Gastroesophageal sphincter (tissue), 4 donors: ENCODE measurements at places on chromosomes 2 and 18.

- no peak for ATAC-seq
Measured at GRCh38 chr18:63264871-63265270, 54.7 kb downstream of the BCL2 start.

DNA sequence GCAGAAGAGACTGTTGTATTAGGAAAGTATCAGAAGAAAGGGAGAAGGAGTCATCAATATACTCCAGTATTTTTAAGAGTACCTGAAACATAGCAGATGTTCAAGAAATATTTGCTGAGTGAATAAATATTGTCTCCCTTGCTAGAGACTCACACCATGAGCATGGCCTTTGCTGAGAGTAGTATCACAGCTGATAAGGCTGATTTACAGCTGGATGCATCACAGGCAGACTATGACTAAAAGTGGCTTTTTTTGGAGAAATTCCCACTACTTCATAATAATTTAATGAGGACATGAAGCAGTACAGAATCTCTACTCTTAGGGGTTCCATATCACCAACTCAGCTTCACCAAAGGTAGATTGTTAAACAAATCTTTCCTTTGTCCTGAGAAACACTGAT lies 373.3 kb downstream of the RBM43 start:
- no peak for ATAC-seq

GRCh38 chr2:136376211-136376610 lies 258.3 kb upstream of the CXCR4 start:
- ATAC-seq, result no peak

DNA sequence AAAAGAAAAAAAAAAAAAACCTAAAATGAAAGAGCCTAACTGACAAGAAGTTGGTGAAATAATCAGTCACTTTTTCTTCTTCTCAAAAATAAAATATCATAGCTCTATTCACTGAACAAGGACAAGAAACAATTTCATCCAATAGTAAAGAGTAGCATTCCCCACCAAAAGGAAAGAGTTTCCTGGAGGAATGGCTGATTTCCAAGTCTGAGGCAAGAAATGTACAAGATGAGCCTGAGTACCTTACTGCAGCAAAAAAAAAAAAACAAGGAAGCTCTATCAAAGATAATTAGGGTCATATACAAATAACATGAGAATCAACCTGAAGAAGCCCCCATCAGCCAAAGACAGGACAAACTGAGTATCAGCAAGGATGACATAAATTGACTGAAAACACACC lies 11.5 kb downstream of the ROCK1 start:
- ATAC-seq, result no peak

DNA sequence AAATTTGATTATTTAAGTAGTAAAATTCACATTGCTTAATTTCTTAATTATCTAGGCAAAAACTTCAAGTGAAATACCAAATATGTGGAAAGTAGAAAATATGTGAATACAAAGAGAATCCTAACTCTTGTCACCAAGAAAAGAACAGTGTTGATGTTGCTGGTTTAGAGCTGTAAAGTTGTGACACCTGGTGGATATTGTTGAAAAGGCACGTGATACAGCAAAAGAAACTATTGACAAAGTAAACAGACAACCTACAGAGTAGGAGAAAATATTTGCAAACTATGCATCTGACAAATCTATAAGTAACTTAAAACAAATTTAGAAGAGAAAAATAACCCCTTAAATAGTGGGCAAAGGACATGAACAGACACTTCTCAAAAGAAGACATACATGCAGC lies 25.6 kb upstream of the ZC3H15 start:
- no peak for ATAC-seq

DNA sequence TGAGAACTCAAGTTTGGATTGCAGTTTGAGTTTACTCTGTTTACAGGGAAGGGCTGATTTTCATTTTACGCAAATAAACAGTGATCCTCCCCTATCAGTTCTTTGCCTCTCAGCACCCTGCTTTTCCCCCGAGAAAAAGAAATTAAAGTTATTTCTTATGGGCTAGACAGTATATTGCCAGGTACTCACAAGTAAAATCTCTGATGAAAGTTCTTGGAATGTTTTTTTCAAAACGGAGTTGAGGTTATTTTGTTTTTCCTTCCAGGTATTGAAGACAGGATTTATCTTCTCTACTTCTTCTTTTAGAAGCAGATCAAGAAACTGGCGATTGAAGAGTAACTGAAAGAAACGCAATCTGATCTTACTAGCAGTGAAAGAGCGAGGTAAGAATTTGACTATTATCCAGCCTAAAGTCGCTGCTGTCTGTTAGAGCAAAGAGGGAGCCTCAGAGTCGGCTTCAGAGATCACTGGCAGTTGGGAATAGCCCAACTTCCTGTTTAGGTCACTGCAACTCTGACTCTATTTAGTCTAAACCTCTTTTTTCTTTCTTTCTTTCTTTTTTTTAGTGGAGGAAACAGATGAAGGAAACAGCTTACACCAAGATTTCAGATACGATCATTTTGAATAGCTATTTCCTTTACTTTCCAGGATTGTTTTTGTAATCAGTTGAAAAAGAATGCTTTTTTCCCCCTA lies at the start of gene TFPI:
Gene TFPI, minus strand, starts transcription at position 425 of the 693 bp plus-strand sequence. CDS start 50,667 bp downstream, outside the sequence.
- ATAC-seq, result no peak

DNA sequence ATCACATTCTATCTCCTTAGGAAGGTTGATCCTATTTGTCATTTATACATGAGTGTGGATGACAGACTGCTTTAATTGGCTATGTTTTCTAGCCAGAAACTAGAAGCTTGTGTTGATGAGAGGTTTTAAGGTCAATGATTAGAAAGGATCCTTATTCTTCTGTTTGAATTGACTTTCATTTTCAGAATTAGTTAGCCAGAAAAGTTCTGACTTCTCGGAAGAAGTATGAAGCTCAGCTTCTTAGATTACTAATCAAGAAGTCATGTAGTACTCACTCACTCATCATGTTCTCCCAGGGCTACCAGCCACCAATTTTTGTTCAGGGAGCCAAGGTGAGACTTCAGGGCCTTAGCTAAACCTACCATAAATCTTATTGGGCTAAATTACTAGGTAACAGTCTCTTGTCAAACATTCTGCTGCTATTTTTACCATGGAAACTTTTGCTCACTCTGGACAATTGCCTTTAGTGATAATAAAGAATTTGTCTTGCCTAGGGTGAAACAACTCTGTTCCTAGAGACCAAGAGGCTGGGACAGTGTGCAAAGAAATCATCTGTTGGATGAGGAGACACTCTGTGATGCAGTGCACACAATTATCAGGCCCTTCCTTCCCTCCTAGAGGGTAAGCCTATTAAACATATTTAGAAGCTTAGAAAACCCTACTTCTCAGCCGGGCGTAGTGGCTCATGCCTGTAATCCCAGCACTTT lies 111.6 kb upstream of the DNMT3A start:
- no peak for ATAC-seq

GRCh38 chr2:231642631-231643494 lies 50.2 kb downstream of the TEX44 start:
- ATAC-seq, result peak; percentile 96

DNA sequence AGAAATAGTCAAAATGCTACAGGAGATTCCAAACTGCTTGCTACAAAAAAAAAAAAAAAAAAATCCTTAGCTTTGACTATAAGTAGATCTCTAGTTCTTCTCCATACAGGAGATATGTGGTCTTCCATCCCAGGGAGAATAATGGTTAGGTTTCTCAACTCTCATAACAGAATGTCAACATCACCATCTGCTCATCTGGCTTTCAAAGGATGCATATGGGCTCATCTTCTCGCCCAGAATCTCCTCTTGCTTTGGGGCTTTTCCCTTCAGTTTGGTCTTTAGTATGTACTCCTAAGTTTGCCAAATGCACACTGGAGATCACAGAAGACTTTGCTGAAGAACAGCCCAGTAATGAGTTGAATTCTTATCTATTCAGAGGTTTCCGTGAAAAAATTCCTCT lies 240.7 kb downstream of the NRXN1 start:
- ATAC-seq, result no peak

GRCh38 chr2:231665245-231666170 lies 42.8 kb upstream of the PTMA start:
- no peak for ATAC-seq

DNA sequence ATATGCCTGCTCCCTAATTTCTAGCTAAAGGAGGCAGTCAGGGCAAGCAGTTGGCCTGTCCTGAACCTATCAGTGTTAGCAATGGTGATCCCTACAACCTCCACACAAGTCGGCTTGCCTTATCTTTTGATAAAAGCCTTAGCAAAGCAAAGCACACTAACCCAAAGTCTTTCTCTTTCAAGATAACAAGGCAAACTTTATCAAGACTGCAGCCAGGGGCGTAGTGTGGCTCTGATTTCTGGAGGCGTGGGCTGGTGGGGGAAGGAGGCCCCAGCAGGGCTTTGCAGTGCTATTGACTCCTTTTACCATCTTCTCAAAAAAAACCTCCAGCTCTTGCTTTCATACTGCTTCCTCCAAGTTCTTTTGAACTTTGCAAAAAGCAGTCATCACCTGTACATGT lies 40.2 kb upstream of the LAMA1 start:
- no peak for ATAC-seq

DNA sequence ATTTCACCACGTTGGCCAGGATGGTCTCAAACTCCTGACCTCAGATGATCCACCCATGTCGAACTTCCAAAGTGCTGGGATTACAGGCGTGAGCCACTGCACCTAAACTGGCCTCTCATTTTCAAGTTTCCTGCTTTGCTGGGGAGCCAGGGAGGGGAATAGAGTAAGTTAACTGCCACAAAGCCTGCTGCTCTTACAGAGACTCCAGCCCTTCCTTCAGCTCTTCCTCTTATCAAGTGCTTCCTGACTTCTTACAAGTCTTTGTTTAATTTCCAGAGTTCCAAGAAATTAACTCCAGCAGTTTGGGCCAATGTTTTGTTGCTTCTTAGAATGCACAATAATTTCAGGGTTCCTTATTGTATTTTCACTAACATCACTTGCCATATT lies 24.3 kb upstream of the UBE2F start:
- no peak for ATAC-seq

DNA sequence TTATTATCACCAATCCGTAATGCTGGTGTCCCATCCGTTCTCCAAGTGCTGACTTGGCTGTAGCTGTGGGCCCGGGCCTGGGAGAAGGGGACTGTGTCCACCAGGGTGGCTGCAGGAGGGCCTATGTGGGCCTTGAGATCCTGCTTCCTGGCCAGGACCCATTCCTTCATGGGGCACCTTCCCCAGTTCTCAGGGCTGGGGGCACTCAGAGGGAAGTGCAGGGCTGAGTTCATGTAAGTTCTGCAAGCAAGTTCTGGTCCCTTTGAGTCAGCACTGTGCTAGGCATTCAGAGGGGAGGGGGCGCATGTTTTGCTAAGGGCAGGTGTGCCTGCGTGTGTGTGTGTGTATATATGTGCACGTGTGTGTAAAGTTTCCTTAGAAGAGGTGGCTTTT lies 94.0 kb downstream of the GLI2 start:
- ATAC-seq, result no peak

GRCh38 chr18:72833471-72833870 lies 34.3 kb downstream of the NETO1 start:
- ATAC-seq, result no peak

DNA sequence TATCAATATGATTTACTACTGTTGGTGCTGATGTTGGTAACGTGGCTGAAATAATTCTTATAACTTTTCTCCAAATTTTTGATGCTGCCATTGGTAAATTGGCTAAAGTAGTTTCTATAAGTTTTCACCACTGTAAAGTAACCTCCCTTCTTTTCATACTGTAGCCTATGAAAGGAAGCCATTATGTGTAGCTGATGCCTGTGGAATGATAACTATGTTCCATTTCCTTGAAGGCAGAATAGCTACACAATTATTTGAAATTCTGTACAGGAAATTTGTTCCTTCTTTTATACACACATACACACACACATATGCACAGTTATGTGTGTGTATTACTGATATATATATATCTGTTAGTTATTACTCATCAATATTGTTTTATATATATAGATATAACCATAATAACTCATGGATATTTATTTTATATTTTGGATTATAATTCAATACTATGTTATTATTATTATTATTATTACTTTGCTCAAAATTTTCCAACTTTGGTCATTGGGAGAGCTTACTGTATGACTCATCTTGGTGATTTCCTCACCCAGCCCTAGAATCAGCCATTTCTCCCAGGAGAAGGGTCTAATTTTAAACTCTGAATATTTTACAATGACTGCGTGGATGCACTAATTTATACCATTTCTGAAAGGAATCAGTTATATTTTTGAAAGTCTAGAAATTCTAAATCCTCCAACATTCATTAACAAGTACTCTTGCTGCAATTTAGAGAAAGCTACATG lies 1677.7 kb downstream of the SUCLG1 start:
- ATAC-seq, result no peak

DNA sequence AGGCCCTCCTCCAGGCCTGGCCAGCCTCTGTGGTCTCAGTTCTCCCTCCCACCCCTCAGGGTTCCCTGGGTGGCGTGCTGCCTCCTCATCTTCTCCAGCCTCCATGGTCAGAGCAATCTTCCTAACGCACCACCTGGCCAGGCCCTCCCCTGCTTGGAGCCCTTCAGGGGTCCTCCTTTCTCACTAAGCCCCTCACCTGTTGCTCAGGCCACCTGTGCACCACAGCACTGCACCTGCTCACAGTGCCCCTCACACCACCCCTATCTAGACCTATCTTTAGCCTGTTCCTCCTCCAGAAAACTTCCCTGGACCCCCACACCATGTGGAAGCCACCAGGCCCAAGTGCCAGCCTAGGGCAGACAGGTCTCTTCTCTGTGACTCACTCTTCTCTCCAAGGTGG lies 267.1 kb downstream of the ATAD2B start:
- ATAC-seq, result no peak

GRCh38 chr2:164014791-164015190 lies 279.0 kb upstream of the FIGN start:
- no peak for ATAC-seq

- no peak for ATAC-seq
Measured at GRCh38 chr18:21327101-21327500, 85.1 kb downstream of the GREB1L start.

DNA sequence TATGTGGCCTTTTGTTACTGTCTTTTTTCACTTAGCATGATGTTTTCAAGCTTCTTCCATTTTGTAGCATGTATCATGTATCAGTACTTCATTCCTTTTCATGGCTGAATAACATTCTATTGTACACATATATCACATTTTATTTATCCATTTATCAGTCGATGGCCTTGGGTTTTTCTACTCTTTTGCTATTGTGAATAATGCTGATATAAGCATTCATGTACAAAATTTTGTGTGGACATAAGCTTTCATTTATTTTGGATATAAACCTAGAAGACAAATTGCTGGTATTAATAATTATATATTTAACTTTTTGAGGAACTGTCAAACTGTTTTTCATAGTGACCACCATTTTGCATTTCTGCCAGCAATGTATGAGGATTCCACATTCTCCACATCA lies 201.1 kb downstream of the ACTR3 start:
- no peak for ATAC-seq

- ATAC-seq, result no peak
Measured at GRCh38 chr18:36777566-36777965, 51.2 kb downstream of the TPGS2 start.

- ATAC-seq, result no peak
Measured at GRCh38 chr18:31884020-31884419, 58.9 kb downstream of the TRAPPC8 start.

- ATAC-seq, result no peak
Measured at GRCh38 chr18:55326134-55326533, 261.9 kb downstream of the TCF4 start.

DNA sequence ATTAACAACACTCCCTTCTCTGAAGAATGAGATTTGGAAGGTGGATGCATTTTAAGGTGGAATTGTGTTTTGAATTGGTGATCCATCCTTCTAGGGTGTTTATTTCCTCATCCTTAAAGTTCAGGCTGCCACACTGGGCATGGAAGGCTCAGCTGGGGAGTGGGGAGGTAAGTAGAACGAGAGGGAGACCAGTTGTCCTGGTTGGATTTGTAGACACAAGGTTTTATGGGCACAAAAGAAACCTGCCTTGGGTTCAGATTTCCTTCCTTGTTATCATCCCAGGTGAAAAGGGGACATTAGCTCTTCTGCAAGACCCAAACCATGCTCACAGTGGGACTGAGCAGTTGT lies 101.0 kb upstream of the SIX3 start:
- ATAC-seq, result no peak
